SK-N-SH (cell line): ENCODE measurements at places on chromosomes 12 and 14.

DNA sequence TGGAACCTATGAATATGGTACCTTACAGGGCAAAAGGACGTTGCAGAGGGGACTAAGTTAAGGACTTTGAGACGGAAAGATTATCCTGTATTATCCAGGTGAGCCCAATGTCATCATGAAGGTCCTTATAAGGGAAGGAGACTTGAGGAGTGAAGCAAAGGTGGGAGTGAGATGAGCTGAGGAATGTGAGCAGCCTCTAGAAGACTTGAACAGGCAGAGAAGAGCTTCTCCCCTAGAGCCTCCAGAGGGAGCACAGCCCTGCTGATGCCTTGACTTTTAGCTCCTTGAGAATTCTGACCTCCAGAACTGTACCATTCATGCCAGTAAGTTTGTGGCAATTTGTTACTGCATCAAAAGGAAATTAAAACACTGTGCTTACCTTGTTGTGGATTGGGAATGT, 41.8 kb upstream of the DCD start:
- DNase-seq = no peak

DNA sequence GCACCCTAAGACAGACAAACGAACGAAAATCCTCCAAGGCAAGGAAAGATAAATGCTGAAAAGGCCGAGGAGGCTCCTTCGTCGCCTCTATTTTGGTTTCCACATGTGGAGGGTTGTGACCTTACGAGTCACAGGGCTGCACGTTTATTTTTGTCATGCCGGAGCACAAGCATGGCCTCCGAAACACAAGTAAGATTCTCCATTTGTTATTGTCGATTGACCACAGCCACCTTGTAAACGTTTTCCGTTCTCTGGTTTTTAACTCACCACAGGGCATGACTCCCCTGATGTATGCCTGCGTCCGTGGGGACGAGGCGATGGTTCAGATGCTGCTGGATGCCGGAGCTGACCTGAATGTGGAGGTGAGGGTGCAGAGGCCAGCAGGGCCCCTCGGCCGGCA, 73.1 kb upstream of the PWP1 start:
- DNase-seq = no peak

GRCh38 chr12:130960787-130961186, 7.1 kb downstream of the ADGRD1 start:
- no peak for DNase-seq

DNA sequence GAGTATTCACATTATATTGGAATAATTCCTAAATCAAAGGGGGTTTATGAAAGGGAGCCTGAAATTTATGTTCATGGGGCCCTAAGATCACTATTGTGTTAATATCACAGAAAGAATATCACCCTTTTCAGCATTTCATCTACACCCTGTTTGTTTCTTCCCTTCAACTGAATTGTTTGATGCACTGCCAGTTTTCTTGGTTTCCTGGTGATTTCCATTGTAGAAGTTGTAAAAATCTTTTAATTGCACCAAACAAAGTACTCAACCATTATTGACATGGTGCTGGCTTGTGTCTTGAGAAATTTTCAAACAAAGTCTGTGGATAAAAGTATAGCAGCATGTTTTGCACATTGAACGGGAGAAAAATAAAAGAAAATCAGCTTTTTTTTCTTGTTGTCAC, 154.8 kb upstream of the PRKD1 start:
- DNase-seq = no peak

GRCh38 chr14:65531148-65531547, 118.6 kb downstream of the FUT8 start:
- no peak for DNase-seq

GRCh38 chr12:83092129-83092528, 405.4 kb downstream of the TMTC2 start:
- DNase-seq = no peak

- DNase-seq = no peak
Measured at GRCh38 chr12:68861890-68862289, 53.9 kb downstream of the MDM2 start.

DNA sequence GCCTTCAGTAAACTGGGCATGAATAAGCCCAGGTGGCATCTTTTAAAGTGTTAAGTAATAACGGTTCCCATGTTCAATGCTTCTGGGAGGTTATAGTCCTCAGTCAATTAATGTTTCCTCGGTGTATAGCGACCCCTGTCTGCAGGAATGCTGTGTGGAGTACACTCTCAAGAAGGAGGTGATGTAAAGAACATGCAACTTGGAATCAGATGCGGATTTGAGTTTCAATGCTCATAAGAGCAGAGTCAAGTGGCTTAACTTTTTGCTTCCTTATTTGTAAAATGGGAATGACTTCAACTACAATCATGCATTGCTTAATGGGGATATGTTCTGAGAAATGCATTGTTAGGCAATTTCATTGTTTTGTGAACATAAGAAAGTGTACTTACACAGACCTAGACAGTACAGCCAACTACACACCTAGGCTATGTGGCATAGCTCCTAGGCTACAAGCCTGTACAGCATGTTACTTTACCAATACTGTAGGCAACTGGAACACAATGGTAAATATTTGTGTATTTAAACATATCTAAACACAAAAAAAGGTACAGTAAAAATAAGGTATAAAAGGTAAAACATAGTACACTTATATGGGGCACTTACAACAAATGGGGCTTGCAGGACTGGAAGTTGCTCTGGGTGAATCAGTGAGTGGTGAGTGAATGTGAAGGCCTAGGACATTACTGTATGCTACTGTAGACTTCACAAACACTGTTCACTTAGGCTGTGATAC, 6.7 kb upstream of the MRPS35 start:
- DNase-seq = peak; percentile 59

DNA sequence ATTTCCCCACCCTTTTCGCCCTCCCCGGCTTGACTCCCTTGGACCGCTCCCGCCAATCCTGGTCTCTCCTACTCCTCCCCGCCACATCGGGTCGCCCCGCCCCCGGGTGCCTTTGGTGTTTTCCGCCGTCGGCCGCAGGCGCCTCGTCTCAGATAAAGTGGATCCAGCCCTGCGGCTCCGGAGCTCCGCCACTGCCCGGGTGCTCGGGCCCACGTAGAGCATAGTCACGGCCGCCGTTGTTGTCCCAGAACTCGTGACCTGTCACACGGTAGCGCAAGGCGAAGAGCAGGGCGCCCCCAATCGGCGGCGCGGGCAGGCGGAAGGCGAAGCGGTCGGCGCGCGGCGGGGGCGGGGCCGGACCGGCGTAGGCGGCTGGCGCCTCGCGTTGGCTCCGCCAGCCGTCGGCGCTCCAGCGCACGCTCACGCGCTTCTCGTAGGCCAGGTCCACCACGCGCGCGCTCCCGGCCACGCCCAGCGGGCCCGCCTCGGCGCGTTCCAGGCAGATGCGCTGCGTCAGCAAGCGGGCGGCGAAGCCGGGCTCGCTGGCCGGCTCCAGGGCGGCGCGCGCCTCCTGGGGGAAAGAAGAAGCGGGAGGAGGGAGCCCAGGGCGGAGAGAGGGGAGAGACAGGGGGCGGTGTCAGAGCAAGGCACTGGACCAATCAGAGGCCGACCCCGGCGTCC, 1.2 kb downstream of the PPP1R3E start:
- peak; percentile 98 for DNase-seq

DNA sequence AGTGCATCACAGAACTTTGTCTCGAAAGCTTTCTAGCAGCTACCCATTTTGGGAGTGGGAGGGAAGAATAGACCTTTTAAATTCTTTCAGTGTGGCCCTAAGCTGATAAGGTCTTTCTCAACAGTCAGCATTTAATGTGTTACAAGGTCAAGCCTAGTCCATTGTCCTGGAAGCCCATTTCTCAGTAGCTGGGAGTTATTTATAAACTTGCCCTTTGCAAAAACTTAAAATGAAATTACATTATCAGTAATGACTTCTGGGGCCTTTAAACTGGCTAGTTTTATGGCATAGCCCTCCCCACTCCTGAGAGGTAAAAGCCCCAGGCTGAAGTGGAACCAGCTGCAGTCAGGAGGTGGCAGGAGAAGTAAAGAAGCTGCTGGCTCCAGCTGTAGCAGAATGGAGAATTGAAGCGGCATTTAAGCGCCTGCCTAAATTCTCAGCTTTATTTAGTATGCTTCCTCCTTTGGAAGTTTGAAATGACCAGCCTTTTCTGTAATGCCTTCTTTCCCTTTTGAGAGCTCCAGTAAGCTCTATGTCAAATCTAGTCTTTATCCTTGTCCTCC, 12.4 kb downstream of the COPZ1 start:
- no peak for DNase-seq

GRCh38 chr14:56569174-56569573, 10.4 kb upstream of the TMEM260 start:
- no peak for DNase-seq

DNA sequence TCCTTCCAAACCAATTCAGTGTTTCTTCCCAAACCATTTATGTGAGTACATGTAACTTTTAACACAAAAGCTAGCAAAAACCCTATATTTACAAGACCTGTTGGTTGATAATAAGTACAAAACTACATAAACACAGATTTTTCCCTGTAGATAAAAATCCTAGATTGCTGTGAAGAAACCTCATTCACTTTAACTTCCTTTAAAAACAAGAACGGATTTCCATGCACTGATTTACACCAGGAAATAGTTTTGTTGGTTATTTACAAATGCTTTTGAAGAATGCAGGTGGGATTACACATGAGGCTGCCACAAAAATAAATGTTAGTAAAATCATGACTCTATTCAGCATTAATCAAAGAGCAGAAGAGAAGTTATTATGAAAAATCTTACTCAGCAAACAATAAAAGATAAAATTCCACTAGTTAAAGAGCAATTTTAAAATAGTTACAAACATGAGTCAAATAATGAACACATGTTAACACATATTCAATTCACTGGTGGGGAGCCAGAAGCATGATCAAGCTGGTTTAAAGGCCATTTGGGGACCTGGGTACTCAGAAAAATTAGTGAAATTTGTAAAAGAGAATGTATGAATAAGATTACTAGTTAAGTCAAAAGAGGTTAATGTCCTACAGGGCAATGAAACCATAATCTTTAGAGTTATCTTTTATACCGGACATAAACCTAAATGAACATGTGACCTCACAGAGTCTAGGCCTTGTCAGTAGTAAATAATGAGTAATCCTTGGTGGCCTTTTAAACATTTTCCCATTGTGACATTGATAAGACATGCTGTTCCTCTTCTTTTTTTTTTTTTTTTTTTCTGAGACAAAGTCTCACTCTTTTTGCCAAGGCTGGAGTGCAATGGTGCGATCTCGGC, 79.9 kb downstream of the PHLDA1 start:
- no peak for DNase-seq

DNA sequence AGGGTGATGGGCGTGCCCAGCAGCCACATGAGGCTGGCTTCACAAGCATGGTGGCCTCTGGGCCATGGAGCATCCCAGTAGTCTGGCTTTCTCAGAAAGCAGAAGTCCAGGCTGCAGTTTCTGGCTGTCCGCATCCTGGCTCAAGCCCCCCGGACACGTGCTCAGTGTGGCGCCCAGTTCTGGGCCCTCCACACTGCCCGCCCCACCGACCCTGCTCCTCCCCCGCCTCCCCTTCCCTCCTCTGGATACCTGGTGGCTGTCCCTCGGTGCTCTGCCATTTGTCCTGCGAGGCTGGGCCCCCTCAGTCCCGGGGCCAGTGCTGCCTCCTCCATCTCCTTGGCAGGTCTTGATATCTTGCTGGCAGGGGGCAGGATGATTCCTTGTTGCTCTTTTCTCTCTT, 31.6 kb downstream of the LRCOL1 start:
- DNase-seq = no peak

DNA sequence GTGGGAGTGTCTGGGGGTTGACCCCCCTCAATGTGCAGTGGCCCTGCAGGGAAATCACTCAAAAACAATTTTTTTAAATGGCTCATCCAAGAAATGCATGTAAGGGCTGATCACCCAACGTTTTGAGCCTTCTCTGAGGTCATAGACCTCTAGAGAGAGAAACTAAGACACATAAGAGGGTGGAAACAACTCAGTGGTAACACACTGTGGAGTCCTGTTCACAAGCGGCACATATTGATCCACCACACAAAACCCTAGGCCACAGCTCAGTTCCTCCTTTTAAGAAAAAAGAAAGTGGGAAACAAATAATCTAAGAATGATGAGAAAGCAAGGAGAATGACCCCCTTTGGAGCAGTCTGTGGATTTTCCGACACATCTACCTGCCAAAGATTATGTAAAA, 83.0 kb upstream of the METAP2 start:
- DNase-seq = no peak

DNA sequence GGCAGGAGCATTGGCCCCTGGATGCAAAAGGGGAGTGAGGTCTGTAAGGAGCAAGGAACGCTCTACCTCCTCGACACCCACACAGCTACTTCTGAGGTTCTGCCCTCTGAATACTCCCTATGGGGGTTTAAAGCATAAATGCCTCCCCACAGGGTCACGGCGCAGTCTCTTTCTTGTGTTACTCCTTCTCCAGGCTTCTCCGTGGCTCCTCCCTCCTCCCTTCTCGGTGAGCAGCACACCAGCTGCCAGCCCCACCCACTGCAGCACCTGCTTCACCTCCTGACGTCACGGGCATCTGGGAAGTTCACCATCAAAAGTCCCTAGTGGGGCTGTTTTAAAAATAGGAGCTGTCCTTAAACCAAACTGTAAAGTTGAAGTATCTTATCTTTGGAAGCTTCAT, 67.3 kb downstream of the SPTB start:
- no peak for DNase-seq

DNA sequence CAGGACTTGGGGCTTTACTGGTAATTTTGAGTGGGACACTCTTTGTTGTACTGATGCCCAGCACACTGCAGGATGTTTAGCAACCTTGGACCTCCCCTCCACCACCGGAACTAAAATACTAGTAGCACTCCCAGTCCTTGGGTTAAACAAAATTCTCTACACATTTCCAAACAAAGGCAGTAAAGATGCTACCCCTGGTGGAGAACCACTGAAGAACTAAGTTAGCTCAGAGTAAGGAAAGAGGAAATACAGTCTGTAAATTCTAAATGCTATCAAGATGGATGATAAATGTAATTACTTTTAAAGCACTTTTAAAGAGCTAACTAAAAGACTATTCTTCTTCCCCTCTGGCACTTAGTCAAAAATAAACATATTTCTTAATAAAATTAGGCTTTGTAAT, 64.1 kb downstream of the LRP6 start:
- DNase-seq = peak; percentile 12

DNA sequence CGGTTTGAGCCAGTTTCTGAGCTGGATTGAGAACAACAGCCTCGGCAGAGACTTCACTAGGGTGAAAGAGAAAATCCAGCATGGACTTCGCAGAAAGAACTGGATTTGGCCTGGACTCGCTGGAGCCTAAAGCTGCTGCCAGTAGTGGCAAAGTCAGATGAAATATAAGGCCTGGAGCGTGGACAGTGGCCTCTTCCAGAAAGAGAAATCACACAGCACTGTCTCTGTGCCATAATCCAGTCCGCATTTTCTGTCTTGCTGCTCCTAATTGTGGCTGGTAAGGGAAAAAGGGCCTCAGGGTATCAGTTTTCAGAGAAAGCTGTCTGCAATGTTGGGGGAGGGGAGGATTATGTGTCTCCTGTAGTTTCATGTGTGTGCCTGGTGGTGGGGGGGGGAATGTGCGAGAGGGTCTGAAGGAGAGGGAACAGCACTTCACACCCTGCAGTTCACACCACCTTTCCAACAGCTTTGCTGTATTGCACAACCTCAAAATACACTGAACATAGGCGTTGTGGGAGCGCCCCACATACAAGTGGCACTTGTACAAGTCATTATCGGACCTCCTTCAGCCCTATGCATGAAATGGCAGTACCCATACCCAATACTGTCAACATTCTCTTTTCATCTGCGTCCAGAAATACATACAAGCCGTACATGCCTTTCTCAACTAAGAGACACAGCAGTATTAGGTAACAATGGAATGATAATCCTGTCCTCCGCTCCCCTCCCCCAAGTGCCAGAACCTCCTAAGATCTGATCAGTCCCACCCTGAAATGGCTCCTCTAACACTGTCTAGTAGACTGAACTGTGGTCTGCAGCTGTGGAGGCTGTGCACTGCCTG, 107.5 kb upstream of the ATF7IP start:
- peak; percentile 68 for DNase-seq

GRCh38 chr12:24668563-24668962, 280.3 kb downstream of the BCAT1 start:
- no peak for DNase-seq
